Hematopoietic multipotent progenitor cell treated with erythropoietin and hydrocortisone succinate and interleukin-3 and kit ligand, for 8 days (in vitro differentiated cells): ENCODE measurements at places on chromosomes 2 and 18.

GRCh38 chr2:191831410-191831994 is 15.4 kb downstream of the CAVIN2 start:
- no peak for DNase-seq

- DNase-seq = peak; percentile 16
These were observed 9.4 kb downstream of the INSIG2 start for GRCh38 chr2:118097657-118098056.

- no peak for DNase-seq
These were observed 115.3 kb upstream of the TEX51 start for GRCh38 chr2:126783341-126783740.

- DNase-seq = no peak
These were observed 111.2 kb upstream of the TMEM18 start for GRCh38 chr2:788227-789032.

DNA sequence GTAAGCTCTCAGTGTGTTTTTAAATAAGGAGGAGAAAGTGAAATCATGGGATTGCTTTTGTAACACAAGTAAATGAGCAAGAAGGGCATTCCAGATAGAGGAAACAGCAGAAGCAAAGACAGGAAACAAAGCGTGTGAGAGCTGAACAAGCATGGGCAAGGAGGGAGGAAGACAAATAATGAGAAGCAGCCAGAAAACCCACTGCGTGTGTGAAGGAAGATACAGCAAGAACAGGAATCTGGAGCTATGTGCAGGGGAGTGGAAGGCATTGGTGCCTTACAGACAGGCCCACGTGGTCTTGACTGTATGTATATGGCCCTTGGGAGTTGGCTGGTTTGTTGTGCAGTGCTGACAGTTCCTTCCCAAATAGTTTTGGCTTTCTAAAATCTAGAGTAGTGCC is 88.6 kb downstream of the AAK1 start:
- DNase-seq = no peak

DNA sequence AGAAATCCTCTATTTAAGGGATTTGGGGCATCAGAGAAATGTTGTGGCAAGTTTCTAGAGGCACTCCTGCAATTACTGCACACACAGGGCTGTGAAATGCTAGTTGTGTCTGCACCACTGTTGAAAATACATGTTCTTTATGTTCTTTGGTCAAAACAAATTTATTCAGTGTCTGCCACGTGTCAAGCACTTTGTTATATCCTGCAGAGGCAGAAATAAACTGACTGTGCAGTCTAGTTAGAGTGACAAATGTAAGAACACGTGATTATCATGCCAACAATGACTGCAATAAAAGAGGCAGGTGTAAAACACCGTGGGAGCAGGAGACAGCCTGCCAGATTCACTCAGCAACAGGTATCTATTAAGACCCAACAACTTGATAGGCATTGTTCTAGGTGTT is 423.3 kb downstream of the LRP1B start:
- DNase-seq = no peak

GRCh38 chr2:111100765-111101162 is 19.9 kb upstream of the BCL2L11 start:
- peak; percentile 4 for DNase-seq

GRCh38 chr2:147531269-147531668 is 313.6 kb upstream of the ACVR2A start:
- no peak for DNase-seq

DNA sequence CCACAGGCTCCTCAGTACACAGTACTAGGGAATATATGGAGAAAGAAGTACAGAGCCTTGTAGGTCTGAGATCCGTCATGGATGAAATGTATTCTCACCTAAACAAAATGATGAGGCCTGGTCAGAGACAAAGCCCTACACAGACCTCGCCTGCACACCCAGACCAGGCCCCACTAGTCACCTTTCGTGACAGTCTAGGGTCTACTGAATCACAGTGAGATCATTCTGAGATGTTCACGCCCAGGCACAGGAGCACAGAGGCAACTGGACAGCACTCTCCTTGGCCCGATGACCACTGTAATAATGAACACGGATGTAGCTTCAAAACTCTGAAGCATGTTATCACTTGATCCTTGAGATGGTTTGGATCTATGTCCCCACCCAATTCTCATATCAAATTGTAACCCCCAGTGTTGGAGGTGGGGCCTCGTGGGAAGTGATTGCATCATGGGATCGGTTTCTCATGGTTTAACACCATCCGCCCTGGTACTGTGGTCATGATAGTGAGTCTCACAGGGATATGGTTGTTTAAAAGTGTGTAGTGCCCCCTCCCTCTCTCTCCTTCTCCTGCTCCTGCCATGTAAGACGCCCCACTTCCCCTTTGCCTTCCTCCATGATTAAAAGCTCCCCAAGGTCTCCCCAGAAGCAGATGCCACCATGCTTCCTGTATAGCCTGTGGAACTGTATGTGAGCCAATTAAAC is 15.1 kb downstream of the DOCK10 start:
- no peak for DNase-seq

DNA sequence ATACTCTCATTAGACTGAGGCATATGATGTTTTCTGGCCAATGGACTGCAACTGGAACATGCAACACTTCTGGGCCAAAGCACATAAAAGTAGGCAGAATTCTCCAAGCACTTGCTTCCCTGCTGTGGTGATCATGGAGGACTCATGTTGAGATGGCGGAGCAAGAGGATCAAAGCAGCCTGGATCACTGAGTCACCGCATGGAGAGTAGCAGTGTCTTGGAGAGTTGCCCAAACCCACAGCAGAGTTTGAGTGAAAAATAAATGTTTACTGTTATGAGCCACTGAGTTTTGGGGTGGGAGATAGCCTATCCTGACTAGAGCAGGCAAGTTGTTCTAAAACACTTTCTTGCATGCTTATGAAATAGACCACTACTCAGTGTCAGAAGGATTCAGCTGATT is 359.5 kb downstream of the ZNF521 start:
- no peak for DNase-seq

- no peak for DNase-seq
These were observed 257.0 kb upstream of the RAB6C start for GRCh38 chr2:129722306-129723019.

GRCh38 chr2:47309952-47310800 is 92.8 kb upstream of the MSH2 start:
- DNase-seq = no peak

DNA sequence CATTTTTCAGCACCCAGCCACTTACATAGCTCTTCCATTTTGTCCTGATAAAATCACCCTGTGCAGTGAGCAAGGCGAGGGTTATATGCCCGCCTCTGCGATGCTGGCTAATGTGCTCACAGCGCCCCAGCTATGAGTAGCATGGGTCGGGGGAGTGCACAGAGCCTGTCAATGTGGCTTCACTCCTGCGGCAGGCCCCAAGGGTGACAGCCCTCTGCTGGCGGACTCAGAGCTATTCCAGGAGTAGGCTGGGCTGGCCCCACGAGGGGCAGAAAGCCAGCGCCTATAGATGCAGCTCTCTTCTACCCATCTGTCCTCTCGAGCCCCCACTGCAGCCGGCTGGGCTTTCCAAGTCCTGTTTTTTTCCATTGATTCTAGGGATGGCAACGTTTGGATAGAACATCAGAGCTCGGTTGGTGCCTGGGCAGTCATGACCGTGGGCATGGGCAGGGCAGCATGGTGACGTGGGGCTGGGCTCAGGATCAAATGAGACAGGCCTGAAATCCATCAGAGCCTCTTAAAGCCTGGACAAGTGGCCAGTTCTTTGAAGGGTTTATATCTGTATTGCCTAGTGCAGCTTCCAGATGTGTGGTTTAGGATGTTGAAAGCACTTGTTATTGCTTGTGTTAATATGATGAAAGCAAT is 134.7 kb downstream of the MCFD2 start:
- DNase-seq = no peak

- no peak for DNase-seq
These were observed 346.1 kb downstream of the CYP26B1 start for GRCh38 chr2:71801556-71801955.

GRCh38 chr2:108548208-108549003 is 14.1 kb downstream of the LIMS1 start:
- no peak for DNase-seq

GRCh38 chr2:219656526-219656925 is 29.1 kb downstream of the SLC4A3 start:
- no peak for DNase-seq

DNA sequence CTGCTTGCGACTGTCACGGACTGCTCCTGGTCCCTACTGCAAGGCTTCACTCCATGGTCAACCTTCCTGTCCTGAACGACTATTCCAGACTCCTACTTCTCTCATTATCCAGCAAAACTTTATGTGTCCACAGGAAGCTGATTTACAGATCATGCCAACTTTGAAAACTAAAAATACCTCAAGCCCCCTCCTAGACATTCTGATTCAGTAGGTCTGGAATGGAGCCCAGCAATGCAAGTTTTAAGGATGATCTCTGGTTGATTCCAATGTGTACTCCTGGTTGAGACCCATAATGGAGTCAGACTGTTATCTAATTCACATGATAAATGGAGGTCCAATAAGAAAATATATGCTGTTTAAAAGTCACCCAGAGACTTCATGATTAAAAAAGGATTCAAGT is 13.1 kb upstream of the LRATD1 start:
- DNase-seq = no peak

DNA sequence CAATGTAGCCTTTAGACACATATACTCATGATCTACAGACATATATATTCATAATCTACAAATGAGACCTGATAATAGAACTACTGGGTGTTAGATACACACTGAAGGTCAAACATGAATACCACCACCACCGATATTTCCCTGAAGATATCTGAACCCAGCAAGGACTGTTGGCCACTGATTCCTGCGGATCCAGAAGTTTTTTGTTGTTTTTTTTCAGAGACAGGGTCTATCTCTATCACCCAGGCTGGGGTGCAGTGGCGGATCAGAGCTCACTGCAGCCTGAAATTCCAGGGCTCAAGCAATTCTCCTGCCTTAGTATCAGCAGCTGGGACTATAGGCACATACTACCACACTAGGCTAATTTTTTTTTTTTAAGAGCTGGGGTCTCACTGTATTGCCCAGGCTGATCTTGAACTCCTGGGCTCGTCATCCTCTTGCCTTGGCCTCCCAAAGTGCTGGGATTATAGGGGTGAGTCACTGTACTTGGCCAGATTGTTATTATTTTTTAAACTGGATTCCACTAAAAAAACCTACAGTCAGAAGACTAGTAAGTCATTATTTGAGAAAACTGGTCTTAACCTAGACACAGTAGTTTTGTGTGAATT is 1.8 kb downstream of the METTL5 start:
- no peak for DNase-seq

- no peak for DNase-seq
These were observed 124.8 kb downstream of the PTH2R start for GRCh38 chr2:208531361-208531760.

DNA sequence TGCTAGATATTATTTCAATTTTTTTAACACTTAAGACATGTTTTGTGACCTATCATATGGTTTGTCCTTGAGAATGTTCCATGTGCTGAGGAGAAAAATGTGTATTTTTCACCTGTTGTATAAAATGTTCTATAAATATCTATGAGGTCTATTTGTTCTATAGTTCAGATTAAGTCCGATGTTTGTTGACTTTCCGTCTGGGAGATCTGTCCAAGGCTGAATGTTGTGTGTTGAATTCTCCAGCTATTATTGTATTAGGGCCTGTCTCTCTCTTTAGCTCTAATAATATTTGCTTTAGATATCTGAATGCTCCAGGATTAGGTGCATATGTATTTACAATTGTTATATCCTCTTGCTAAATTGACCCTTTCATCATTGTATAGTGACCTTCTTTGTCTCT is 144.1 kb downstream of the NYAP2 start:
- DNase-seq = no peak

DNA sequence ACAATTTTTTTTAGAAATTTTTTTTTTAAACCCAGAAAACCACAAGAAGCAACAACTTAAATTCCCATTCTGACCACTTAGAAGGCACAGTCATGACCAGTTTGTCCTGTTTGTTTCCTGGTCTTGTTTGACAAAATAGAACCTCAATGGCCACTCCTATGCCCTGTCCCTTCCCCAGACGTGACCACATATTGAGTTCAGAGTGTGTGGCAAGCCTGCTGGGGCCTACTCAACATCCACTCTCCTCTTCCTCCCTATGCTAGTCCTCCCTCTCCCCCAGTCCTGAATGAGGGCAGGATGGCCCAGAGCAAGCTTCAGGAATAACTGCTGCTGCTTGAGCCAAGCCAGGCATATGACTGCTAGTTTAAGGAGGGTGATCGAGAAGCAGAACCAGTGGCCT is 89.6 kb downstream of the PRELID3A start:
- DNase-seq = no peak

DNA sequence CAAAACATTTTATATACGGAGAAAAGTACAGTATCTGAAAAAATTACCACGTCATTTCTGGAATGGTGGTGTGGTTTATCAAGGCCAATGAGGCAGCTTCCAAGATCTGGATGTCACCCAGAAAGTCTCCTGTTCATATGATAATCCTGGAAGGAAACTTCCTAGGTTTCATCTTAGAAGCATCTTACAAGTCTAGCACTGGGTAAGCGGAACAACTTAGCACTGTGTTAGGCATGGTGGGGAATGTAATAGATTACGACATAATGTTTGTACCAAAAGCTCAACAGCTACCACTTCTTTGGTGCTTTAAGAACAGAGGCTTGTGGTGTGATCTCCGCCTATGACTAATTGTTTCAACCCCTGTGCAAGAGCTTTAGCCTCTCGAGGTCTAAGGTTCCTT is 63.1 kb upstream of the LYPD1 start:
- no peak for DNase-seq

GRCh38 chr2:206260188-206261012 is 14.1 kb upstream of the ZDBF2 start:
- peak; percentile 78 for DNase-seq

GRCh38 chr2:124877141-124877577 is 852.1 kb downstream of the CNTNAP5 start:
- DNase-seq = no peak

DNA sequence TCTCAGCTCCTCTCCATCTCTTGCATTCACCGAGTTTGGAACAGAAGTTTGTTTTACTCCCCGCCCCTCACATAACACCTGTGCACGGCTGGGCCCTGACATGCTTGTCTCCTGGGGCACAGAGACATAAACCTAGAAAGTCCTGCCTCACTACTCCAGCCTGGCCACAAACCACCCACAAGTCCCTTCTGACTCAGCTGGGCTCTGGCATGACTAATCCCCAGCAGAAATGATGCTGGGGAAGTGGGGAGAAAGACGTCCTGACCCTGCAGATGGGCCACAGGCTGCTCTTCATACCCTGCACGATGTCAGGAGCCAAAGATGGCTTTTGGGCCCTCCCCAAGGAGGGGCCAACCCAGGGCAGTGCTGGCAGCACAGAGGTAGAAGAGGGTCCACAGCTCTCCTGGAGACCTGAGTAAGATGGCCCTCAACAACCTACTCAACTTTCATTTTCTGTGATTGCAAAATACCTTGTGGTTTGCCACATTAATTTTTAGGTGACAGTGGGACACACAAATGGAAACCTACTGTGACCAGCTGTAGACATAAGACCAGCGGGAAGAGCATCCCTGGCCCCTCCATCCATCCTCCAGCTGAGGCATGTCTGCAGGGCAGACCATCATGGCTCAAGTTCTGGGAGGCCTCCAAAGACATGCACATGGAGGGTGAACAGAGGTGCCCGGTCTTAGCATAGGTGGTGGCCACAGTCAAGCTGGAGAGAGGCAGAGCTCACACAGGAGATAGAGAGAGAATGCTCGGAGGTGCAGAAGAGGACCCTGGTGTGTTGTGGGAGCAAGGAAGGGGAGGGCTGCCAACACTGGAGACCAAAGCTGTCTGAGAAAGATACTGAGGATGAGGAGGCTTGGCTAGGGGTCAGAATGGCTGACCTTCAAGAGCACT is 40.0 kb downstream of the DNMT3A start:
- DNase-seq = no peak
